Stimulated activated CD4-positive, alpha-beta T cell treated with anti-CD3 and anti-CD28 coated beads, TNF-alpha, amount 100 ng/mL, for 24 hours (primary cell): ENCODE measurements at places on chromosomes 16 and 17.

GRCh38 chr16:931626-932500, 38.9 kb downstream of the LMF1 start:
- no peak for DNase-seq

GRCh38 chr16:81608523-81609209, 164.1 kb downstream of the CMIP start:
- DNase-seq: no peak

- no peak for DNase-seq
These were observed 18.2 kb downstream of the SCGB1C2 start for GRCh38 chr17:155576-155975.

DNA sequence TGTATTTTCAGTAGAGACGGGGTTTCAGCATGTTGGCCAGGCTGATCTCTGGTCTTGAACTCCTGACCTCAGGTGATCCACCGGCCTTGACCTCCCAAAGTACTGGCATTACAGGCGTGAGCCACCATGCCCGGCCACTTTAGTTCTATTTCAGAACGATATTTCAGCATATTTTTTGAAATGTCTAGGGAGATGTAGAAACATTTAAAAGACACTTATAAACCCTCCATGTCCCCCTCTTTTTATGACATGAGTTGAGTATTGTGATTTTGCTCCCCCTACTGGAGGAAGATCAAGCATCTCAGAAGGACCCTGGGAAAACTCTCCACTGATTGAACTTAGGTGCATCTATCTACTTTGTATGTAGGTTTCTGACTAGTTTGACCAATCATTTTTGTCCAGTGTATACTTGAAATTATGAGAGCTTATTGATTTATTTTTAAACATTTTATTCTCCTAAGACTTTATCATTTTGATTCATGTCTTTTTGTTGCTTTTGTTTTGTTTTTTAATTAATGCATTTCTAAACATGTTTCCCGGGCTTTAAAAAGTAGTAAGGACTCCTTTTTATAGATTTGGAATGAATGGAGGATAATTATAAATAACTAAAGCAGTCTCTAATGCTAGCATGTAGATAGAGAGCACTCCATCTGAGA, 105.1 kb downstream of the CHD9 start:
- DNase-seq: no peak

- DNase-seq: peak; percentile 8
These were observed 25.8 kb upstream of the TNFSF12 start for GRCh38 chr17:7523033-7523432.

GRCh38 chr16:46974352-46974751, 878 bp upstream of the DNAJA2 start:
- DNase-seq: no peak

- DNase-seq: no peak
These were observed at the start of gene CHRNB1 for GRCh38 chr17:7444682-7445618. TSS of gene CHRNB1 (plus strand) at chr17:7445061. CDS start at chr17:7445128, 67 bp downstream.

DNA sequence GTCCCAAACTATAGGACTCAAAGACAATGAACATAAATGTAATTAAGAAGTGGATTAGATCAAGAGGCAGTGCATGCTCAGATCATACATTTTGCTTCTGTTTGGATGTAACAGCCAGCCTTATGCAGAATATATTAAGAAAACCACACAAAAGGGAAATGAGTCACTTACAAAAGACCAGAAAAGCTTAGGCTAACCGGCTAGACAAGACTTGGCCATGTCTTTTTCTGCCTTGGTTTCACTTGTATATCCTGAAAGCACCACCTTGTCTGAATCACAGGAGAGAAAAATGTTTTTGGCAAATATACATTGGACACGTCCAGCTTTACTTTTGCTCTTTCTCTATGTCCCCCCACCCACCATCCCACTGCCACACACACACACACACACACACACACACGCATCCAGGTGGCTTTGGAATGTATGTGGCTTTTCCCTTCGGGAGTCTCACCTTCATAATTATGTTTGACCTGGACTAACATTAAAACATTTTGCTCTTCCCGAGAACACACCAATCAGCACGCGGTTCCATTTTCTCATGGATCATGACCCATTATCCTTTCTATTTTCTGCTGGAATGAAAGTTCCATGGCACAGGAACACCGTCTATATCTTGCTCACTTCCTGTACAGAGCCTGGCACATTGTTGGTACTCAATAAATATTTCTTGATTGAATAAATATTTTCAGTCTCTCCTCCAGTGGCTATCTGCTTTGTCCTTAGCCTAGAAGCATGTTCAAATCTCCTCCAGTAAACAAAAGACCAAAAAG, 64.6 kb downstream of the CDK5R1 start:
- no peak for DNase-seq

DNA sequence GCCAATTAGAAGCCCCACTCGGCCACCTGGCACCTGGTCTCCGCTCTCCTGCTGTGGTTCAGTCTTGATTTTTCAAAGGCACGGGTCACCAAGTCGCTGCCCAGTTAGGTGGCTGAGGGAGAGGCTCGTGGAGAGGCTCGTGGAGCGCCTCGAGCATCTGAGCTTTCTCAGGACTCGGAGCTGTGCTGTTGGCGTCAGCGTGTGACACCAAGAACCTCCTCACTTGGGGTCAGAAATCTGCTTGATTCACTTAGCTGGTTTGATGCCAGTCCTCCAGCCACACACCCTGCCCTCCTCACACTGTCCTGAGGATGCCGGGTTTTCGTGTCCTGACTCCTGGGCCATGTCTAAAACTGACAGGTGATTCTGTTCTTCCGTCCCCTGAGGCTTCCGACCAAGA, 82.6 kb downstream of the SOCS1 start:
- DNase-seq: no peak

GRCh38 chr17:59565171-59565958, at the start of gene DHX40:
TSS of gene DHX40 (plus strand) at chr17:59565610. CDS start at chr17:59565672, 62 bp downstream.
- peak; percentile 93 for DNase-seq

- no peak for DNase-seq
These were observed 35.6 kb downstream of the PRKCA start for GRCh38 chr17:66337866-66338485.

DNA sequence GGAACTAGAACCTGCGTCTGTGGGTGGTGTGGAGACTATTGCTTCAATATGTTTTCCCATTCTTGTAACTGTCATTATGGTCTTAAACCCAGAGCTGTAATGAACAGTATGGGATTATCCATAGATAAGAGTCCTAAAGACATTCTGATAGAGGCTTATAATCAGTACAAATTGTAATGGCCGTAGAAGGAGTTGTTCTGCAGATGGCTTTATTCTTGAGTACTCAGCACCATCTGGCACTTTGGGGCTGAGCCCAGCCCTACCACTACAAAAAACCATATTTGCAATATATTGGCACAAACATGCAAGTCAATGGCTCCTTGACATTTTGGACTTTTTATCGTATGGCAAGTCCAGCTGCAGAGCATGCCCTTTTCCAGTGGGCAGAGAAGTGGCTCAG, 150.0 kb downstream of the HS3ST4 start:
- no peak for DNase-seq

- DNase-seq: no peak
These were observed 723 bp downstream of the TMEM186 start for GRCh38 chr16:8796469-8797363.

DNA sequence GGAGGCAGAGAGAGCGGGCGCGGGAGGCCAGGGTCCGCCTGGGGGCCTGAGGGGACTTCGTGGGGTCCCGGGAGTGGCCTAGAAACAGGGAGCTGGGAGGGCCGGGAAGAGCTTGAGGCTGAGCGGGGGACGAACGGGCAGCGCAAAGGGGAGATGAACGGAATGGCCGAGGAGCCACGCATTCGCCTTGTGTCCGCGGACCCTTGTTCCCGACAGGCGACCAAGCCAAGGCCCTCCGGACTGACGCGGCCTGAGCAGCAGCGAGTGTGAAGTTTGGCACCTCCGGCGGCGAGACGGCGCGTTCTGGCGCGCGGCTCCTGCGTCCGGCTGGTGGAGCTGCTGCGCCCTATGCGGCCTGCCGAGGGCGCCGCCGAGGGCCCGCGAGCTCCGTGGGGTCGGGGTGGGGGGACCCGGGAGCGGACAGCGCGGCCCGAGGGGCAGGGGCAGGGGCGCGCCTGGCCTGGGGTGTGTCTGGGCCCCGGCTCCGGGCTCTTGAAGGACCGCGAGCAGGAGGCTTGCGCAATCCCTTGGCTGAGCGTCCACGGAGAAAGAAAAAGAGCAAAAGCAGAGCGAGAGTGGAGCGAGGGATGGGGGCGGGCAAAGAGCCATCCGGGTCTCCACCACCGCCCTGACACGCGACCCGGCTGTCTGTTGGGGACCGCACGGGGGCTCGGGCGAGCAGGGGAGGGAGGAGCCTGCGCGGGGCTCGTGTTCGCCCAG, 1.2 kb upstream of the CBX4 start:
- DNase-seq: no peak

DNA sequence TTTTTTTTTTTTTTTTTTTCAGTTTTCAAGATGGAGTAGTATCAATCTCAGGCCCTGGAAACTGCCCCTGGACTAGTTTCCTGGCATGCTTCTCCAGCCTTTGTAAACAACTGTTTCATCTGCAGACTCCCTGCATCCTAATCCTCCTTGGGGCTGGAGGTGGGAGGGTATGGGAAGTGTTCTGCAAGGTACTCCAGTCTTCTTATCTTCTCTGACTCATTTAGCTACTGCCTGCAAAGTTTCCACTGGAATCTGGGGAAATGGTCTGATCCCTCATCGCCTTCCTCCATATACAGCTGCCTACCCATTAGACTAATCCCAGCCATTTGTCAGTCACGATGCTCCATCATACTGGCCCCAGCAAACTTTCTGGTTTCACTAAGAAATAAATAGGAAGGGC, 21.5 kb downstream of the COPZ2 start:
- no peak for DNase-seq

DNA sequence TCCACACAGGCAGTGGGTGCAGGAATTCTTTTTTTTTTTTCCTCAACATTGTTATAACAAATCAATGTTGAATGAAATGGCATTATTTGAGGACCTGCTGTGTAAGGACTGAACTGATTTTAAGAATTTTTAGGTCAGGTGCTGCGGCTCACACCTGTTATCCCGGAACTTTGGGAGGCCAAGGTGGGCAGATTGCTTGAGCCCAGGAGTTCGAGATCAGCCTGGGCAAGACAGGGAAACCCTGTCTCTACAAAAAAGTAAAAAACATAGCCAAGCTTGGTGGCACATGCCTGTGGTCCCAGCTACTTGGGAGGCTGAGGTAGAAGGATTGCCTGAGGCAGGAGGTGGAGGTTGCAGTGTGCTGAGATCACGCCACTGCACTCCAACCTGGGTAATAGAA, 12.4 kb downstream of the MPRIP start:
- DNase-seq: no peak

- no peak for DNase-seq
These were observed 8.7 kb upstream of the ADGRG1 start for GRCh38 chr16:57619606-57620334.

GRCh38 chr16:54160939-54161897, 125.4 kb downstream of the IRX3 start:
- no peak for DNase-seq

DNA sequence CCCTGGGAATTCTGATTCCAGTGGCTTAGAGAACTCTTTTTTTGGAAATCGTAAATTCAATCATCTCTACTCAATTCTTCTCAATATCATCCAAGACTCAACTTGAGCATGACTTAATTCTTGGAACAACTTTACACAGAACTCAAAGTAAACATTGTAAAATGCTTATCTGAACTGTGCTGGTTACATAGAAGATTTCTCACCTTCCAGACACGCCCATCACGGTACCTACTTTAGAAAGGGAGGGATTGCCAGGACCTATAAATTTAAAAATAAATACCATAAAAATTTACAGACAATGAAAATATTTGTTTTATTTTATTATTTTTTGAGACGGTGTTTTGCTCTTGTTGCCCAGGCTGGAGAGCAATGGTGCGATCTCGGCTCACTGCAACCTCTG, 26.5 kb downstream of the MAP1LC3B start:
- no peak for DNase-seq
